ENCODE measurements at places on chromosomes 3 and 15.

DNA sequence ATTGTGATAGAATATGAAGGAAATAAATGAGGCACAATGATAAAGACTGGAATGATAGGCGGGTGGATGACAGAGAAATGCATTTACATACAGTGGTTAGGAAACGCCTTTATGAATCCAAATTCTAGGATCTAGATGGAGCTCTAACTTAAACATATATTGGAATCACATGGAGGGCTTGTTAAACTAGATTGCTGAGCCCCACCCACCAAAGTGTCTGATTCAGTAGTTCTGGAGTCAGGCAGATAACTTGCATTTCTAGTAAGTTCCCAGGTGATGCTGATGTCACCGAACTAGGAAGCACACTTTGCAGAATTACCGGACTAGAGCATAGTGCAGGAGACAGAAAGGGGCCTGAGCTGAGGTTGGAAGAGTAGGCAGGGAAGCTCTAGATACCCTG is 837.2 kb downstream of the FHIT start:
- no peak for DNase-seq

- DNase-seq: no peak
Observed at GRCh38 chr15:37015035-37015434, 85.3 kb downstream of the MEIS2 start.

DNA sequence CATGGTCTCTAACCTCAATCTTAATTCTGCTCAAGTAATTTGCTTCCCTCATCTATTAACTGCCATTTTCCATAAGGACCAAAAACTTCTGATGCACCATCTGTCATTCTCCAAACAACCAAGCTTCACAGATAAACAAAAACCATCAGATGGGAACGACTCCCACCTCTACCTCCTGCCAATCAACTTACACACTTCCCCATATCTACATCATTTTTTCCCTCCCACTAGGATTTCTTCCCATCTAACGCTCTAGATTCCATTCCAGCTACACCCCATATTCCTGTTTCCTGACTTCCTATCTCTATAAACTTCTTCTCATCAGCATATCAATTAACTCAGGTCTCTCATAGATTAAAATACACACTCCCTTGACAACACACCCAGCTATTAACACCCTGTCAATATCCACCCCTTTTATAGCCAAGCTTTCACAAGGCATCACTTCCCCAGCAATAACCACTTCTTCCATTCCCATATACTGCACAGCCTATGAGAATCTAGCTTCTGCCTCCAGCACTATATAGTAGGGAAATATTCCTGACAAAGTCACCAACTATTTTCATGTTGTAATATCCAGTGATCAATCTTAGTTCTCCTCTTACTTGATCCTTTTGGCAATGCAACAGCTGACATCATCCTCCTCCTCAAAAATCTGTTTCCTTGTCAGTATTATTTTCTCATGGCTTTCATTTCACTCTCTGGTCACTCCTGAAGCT is 39.2 kb downstream of the SNX4 start:
- DNase-seq: peak; percentile 8

GRCh38 chr3:187319699-187320302 is 28.3 kb upstream of the MASP1 start:
- DNase-seq: peak; percentile 58

- no peak for DNase-seq
Observed at GRCh38 chr3:8233938-8234337, 267.7 kb upstream of the LMCD1 start.

DNA sequence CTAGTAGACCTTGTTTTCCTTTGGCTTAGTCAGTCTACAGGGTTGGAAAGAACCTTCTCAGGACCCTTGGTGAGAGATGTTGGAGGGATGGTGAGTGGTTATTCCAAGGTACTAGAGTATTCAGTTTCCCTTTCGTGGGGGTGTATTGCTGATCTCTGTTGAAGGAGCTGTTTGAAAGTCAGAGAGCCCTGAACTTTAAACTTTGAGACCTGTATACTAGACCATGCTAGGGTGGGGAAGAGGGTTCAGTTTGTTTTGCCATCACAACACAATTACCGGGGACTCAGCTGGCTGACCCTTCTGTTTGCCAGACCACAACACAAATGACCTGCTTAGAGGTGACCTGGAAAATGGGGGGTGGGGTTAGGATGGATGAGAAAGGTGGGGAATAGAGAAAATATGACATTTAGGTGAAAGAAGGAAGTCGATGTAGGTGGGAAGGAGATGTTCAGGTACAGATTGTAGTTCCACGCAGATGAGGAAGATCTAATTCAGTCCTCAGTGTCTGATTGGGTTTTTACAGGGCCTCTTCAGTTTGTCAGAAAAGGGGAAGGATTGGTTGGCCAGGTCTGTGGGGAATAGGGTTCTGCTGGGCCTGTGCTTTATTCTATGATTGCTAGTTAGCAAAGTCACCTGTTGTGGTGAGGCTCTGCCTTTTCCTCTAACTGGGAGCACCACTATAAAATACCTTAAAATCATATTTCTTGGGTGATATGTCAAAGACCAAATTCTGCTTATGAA is 6.8 kb downstream of the UBE2E2 start:
- DNase-seq: no peak

DNA sequence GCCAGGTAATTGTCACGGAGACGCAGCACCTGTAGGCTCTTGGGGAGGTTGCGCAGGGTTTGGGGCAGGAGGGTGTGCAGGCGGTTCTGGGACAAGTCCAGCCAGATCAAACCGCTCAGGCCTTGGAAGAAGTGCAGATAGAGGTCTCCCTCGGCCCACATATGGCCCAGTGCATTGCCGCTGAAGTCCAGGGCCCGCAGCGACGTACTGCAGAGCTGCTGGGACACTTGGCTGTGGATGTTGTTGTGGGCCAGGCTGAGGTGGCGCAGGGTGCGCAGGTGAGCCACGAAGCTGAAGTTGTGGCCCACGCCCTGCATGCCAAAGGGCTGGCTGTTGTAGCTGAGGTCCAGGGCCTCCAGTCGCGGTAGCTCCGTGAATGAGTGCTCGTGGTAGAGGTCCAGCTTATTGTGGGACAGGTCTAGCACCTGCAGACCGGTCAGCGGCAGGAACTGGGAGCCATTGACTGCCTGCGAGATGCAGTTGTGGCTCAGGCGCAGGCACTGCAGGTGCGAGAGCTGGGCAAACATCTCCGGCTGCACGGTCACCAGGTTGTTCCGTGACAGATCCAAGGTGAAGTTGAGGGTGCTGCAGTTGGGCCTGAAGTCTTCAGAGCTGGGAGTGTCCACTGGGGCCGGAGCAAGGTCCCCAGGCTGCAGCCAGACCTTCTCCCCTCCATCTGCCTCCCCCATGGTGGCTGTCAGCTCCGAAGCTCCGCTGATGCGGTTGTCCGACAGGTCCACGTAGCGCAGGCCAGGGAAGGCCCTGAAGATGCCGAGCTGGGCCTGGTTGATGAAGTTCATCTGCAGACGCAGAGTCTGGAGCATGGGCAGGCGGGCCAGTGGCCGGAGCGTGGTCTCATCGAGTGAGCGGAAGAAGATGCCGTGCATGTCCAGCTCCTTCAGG is 2.9 kb downstream of the TLR9 start:
- DNase-seq: no peak

GRCh38 chr3:135929670-135930069 is 35.9 kb upstream of the PPP2R3A start:
- no peak for DNase-seq

- no peak for DNase-seq
Observed at GRCh38 chr3:177411201-177411600, 213.9 kb upstream of the TBL1XR1 start.
